ENCODE measurements at places on chromosomes 3 and 15.

- peaks cover 8% of the 10 kb centered on the region for H3K27me3 ChIP-seq
- H3K36me3 ChIP-seq: no peaks in the 10 kb centered on the region
- H3K4me3 ChIP-seq: no peak overlapping the region
- no peak overlapping the region for H3K27ac ChIP-seq
These were observed 94.7 kb downstream of the PDZRN3 start for GRCh38 chr3:73530022-73530396.

GRCh38 chr3:186790261-186790981 is 7.0 kb downstream of the EIF4A2 start:
- H3K27me3 ChIP-seq: no peaks in the 10 kb centered on the region
- DNase-seq: no peak
- H3K27ac ChIP-seq: no peak overlapping the region

DNA sequence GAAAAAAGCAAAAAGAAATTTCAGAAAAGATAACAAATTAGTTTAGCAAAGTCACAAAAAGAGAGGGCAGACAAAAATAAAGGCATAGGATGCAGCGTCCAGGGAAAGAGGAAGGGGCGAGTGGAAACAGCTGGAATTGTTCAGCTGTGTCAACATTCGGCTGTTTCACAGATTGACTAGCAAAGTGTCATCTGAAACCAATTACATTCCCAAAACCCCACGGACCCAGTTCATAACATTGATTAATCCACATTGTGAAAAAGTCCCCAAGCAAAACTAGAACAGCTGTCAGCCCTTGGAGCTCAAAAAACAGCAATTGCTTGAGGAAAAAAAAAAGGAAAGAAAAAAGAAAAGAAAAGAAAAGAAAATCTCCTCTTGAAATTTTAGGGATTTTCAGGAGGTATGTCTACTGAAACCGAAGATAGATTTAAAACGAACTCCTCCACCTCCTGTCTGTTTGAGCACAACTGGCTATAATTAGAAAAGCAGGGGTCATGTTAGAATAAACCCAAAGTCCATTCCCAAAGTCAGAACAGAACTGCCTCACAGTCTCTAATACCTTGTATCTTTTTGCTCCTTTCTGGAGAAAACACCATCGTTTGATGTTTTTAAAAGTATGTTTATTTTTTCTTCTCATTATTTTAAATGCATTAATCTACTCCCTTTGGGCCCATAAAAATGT is 159.6 kb downstream of the RORA start:
- no peak overlapping the region for H3K4me3 ChIP-seq
- no peaks in the 10 kb centered on the region for H3K27me3 ChIP-seq
- no peak overlapping the region for H3K27ac ChIP-seq
- no peaks in the 10 kb centered on the region for H3K4me1 ChIP-seq

DNA sequence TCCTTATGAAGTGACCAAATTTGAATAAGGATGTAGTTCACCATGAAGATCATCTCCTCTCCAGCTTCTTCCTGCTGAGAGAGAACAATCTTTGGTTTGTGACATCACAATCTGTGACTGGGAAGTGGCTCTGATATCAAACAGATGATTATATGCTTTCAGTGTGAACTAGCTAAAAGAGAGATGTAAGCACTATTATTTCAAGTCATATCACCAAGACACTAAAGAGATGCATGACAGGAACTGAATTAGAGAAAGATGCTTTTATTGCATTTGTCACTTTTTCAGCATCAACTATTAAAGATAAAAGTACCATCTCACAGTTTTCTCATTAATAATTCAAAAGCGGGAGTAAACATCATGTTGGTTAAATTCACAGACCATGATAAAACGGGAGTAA is 3.5 kb downstream of the CHRM5 start:
- H3K27me3 ChIP-seq: no peaks in the 10 kb centered on the region
- no peaks in the 10 kb centered on the region for H3K4me1 ChIP-seq
- H3K36me3 ChIP-seq: no peaks in the 10 kb centered on the region
- no peak overlapping the region for H3K4me3 ChIP-seq
- no peak overlapping the region for H3K27ac ChIP-seq

DNA sequence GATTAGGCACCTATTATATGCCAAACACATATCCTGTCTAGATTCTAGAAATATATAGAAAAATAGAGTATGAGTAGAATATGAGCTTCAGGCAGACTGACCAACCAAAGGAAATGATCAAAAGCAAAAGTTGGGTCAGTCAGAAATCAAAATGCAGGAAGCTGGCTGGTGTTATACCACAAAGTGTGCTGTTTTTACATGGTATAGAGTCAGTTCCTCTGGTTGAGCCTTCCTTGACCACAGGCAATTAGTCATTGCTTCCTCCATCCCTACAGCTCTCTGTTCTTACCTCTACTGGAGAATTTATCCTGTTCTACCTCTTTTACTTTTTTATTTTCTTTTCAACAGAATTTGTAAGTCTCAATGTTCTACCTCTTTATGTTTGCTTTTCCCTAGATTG is 149.8 kb downstream of the TMCO5A start:
- H3K27ac ChIP-seq: no peak overlapping the region
- no peaks in the 10 kb centered on the region for H3K36me3 ChIP-seq
- DNase-seq: peak; percentile 85
- H3K4me1 ChIP-seq: peaks cover 33% of the 10 kb centered on the region
- H3K4me3 ChIP-seq: no peak overlapping the region

DNA sequence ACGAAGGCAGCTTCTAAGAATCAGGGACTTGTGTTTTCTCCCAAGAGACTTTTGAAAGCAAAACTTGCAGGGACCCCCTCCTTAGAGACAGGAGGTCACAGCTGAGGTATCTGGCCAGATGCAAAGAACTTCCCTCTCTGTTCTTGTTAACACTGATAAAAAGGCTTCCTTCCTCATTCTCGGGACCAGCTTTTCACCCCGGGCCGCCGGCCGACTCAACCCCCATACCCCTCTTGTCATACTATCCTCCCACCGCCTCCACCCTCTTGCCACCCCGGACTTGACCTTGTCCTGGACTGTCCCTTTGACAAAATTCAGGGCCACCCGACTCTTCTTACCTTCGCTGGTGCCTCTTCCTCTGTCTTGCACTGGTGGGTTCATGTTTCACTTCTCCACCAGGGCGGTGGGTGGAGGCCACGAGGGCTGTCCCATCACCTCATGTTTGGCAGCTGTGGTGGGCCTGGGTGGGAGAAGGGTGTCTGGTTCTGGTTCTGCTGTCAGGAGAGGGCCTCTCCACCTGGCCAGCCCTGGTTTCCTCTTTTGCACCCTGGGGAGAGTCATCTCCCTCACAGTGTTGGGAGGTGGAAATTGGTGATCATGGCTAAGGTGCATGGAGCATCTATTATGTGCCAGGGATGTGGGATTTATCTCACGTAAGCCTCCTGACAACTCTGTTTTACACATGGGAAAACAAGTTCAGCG is 32.5 kb downstream of the BHLHE40 start:
- H3K27me3 ChIP-seq: no peaks in the 10 kb centered on the region
- H3K4me3 ChIP-seq: peak overlapping the region; percentile 29
- DNase-seq: peak; percentile 71
- peaks cover 75% of the 10 kb centered on the region for H3K4me1 ChIP-seq
- H3K36me3 ChIP-seq: no peaks in the 10 kb centered on the region

DNA sequence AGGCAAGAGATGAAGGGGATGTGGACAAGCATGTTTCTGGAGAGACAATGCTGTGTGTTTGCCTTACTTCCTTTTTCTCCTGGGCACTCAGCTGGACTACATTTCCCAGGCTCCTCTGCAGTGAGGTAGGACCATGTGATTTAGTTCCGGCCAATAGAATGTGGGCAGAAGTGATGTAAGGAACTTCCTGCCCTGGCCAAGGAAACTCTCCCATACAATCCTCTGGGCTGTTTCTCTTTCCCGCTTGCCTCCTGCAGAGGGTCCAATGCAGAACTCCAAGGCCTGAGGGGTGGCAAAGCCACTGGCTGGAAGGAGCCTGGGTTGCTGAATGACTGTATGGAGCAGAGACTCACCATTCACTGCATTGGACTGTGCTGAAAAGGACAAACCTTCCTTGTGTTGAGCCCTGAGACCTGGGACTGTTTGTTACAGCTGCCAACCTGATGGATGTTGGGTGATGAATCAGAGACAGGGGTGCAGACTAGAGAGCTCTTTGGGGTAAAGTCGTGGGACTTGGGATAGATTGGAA is 82.7 kb upstream of the SLC6A6 start:
- H3K36me3 ChIP-seq: no peaks in the 10 kb centered on the region
- no peaks in the 10 kb centered on the region for H3K27me3 ChIP-seq
- H3K4me3 ChIP-seq: peak overlapping the region; percentile 47
- H3K4me1 ChIP-seq: peaks cover 3% of the 10 kb centered on the region
- peak; percentile 72 for DNase-seq
- peak overlapping the region; percentile 49 for H3K27ac ChIP-seq

GRCh38 chr3:21914451-21914850 is 163.4 kb upstream of the ZNF385D start:
- DNase-seq: no peak
- H3K4me1 ChIP-seq: no peaks in the 10 kb centered on the region
- no peak overlapping the region for H3K4me3 ChIP-seq
- no peaks in the 10 kb centered on the region for H3K36me3 ChIP-seq
- no peaks in the 10 kb centered on the region for H3K27me3 ChIP-seq

GRCh38 chr3:170563712-170564423 is 22.0 kb downstream of the SLC7A14 start:
- no peaks in the 10 kb centered on the region for H3K36me3 ChIP-seq
- no peak overlapping the region for H3K4me3 ChIP-seq
- no peaks in the 10 kb centered on the region for H3K27me3 ChIP-seq
- H3K4me1 ChIP-seq: peaks cover 9% of the 10 kb centered on the region

GRCh38 chr3:30611613-30612436 is 5.4 kb downstream of the TGFBR2 start:
- no peaks in the 10 kb centered on the region for H3K36me3 ChIP-seq
- no peak for DNase-seq
- no peak overlapping the region for H3K4me3 ChIP-seq
- H3K4me1 ChIP-seq: no peaks in the 10 kb centered on the region
- H3K27me3 ChIP-seq: peaks cover 14% of the 10 kb centered on the region
- no peak overlapping the region for H3K27ac ChIP-seq

DNA sequence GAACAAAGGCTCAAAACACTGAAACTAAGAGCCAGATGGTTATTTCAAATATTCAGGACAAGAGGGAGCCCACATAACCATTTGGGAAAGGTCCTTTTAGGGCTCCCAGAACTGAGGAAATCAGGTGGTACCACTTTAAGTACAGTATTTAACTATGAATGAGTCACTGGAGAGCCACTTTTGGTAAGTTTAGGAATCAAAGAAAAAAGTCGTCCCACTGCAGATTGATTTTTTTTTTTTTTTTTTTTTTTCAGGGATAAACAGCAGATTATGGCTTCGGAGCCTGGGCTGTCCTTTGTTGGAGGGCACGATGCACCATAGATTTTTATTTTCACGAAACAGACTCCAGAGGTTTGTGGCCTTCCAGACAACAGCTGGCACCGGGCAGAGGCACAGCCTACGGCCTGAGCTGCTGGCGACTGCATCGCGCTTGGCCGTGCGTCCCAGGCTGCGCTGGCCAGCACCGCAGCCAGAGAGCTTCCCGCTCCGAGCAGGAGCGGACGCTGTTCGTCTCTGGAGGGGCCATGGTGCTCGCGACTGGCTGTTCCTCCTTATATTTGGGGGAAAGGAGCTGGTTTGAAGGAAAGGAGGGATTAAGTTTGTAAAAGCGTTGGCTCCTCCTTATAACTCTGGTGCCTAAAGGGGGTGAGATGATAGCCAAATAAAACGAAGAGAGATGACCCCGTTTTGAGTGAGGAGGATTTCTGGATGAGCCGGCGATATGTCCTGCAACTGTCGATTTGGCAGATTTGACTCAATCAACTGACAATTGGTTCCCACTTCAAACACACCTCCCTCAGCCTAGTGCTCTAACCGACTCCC is 152.9 kb upstream of the GOLIM4 start:
- peak overlapping the region; percentile 48 for H3K27ac ChIP-seq
- no peaks in the 10 kb centered on the region for H3K27me3 ChIP-seq
- DNase-seq: no peak
- H3K4me3 ChIP-seq: peak overlapping the region; percentile 78
- H3K36me3 ChIP-seq: no peaks in the 10 kb centered on the region

- no peaks in the 10 kb centered on the region for H3K27me3 ChIP-seq
- H3K4me1 ChIP-seq: peaks cover 41% of the 10 kb centered on the region
- peak overlapping the region; percentile 65 for H3K27ac ChIP-seq
- H3K4me3 ChIP-seq: peak overlapping the region; percentile 12
- DNase-seq: no peak
These were observed 9.8 kb upstream of the SEMA4B start for GRCh38 chr15:90191344-90191687.

DNA sequence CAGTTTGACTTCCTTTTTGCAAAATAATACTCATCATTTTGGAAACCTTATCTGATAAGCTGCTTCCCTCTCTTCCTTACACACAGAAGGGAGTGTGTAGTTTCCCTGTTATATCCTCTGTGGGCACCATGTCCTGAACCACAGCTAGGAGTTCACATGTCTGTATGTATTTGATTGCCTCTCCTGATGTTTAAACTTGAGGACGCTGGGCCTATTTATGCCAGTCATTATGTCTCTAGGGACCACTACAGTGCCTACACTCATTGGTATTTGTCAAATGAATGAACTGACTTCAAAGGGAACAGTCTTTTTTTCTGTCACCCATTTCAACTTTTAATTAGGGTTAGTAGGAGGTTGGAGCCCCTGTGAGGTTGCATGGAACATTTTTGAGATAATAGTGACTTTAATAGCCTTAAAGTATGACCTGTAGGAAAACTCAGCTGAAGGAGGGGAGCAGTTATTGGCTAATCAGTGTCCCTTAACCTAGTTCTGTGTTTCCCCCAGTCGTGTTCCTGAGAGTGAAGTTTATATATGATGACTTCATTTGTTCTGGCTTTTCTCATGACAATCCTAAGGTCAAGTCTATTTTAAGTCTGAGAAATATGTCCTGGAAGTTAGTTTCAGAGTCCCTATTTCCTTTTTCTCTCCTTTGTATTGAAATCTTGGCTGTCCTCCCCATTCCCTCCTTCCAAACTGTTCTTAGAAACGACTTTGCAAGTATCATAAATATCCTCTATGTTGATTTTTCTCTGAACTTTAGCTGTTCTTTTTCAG is 28.9 kb downstream of the PDE8A start:
- H3K27ac ChIP-seq: peak overlapping the region; percentile 56
- no peaks in the 10 kb centered on the region for H3K36me3 ChIP-seq
- no peaks in the 10 kb centered on the region for H3K27me3 ChIP-seq

DNA sequence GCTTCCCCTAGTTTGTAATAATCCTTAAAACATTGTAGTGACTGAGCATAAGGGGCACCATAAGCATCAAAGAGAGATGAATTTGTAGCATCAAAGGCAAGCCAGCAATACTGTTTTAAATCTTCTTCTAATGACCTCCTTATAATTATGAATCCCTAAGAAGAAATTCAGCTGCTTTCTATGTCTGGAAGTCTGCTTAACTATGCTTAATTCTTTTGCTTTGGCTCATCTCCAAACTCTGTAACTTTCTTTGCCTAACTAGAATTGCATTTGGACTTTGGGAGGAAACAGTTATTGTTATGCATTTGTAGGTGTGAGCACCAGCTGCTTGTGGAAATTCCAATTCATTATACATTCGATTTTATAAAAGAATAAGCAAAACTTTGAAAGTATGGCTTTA is 117.7 kb upstream of the SPATA16 start:
- no peak overlapping the region for H3K4me3 ChIP-seq
- H3K4me1 ChIP-seq: no peaks in the 10 kb centered on the region
- H3K36me3 ChIP-seq: no peaks in the 10 kb centered on the region

GRCh38 chr15:49979705-49980382 is 139.2 kb downstream of the ATP8B4 start:
- H3K4me1 ChIP-seq: no peaks in the 10 kb centered on the region
- H3K4me3 ChIP-seq: no peak overlapping the region
- DNase-seq: no peak
- no peak overlapping the region for H3K27ac ChIP-seq
- no peaks in the 10 kb centered on the region for H3K36me3 ChIP-seq
- no peaks in the 10 kb centered on the region for H3K27me3 ChIP-seq
